ENCODE measurements at places on chromosomes 12 and 14. TPM values are rescaled to one million over a fixed set of nuclear protein-coding genes. Genes with fewer than 3 reads are reported as not detected.

GRCh38 chr14:31828946-31829868 is 247.9 kb upstream of the ARHGAP5 start:
- no peak for DNase-seq

DNA sequence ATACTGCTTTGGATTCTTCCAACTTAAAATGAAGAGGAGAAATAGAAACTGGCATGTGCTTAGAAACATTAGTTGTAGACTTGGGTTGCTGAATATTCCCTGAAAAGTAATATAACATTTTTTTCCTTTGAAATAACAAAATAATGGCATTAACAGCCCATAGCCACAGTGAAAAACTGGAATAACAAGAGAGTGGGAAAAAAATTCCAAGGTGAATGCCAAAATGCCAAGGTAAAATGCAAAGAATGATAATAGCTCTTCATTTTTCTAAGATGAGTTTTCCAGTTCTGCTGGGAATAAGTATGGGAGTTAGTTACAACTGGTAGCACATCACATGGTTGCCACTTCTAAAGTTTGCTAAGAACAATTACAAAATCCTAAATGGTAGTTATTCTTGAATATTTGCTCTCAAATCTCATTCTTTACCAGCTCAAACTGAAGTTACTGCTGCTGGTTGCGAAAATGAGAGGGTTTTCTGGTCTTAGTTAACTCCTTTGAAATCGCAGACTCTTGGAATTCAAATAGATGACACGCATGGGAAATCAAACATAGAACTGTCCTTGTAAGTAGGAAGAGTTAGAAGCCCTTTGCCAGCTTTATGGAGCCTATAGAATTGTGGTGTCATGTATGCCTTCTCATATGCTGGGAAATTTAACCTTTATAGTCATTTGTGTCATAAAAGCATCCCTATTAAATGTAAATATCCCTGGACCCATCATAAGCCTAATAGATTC is 165.0 kb upstream of the DCN start:
- no peak for DNase-seq

DNA sequence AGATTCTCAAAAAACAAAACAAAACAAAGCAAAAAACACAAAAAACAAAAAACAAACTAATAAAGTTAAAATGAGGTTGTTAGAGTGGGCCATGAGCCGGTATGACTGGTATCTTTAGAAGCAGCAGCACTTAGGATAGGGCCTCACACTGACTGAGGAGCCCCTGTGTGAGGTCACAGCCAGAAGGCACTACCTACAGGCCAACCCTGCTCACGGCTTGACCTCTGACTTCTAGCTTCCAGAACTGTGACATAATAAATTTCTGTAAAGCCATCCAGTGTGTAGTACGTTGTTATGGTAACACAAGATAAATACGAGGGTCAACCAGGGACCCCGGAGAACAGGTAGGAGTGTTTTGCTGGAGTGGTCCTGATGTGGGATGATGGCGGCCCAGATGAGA is 629.6 kb downstream of the VRK1 start:
- DNase-seq: no peak

Gene CCDC198
- not detected for total RNA-seq

DNA sequence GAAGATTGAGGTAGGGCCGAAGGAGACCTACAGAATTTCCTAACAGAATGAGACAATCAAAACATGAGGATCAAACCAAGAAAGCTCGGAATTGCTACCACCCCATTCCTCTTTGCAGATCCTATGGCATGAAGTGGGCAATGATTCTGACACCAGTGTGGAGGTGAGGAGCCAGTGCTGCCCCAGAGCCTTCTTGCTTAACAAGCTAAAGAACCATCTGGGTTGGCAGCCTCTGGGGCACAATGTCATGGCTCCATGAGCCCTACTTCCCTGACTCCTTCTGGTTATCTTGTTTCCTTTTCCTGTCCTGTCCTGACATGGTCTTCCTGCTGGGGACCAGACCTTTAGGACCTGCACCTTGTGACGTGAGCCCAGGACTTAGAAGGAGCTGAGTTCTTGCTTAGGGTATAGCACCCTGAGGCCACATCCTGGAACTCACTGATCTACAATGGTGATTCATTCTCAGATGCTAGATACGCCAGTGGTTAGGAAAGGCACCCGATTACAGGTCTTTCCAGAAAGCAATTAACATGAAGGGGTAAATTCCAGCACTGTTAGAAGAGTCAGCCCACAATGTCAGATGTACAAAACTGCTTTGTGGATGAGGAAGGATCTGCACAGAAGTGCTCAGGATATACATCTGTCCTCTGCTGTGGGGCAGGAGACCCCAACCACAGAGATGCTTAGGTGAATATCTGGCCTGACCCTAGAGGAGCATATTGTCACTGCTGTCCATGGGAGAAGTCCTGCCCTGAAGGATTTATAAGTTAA is 324.2 kb downstream of the ZFP36L1 start:
- no peak for DNase-seq

- no peak for DNase-seq
Observed at GRCh38 chr12:125312471-125312870, 247.2 kb downstream of the AACS start.

DNA sequence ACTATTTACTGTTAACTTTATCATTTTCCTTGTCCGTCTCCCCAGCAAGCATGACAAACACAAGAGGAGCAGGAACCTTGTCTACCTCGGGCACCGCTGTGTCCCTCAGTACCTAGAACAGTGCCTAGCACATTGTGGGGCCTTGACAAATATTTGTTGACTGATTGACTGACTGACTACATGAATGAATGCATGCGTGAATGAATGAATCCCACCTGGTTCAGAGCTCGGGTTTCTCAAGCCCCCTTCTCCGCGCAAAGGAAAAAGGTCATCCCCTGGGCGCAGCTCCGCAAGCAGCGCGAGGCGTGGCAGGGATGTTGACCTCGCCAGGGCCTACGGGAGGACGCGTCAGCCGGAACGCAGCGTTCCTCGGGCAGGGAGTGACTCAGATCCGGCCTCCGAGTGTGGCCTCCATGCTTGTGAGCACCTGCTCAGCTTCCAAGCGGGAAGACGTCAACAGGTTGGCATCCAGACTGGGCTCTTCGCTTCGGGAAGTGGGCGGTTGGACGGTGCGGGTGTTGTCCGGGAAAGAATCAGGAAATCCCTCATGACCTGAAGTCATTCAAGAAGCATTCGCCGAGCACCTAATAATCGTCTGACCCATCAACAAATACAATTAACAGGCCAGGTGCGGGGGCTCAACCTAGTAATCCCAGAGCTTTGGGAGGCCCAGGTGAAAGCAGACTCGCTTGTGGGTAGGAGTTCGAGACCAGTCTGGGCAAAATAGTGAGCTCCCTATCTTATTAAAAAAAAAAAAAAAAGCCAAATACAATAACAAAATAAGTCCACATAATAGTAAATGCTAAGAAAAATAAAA is 13.9 kb upstream of the UBC start:
- no peak for DNase-seq

GRCh38 chr14:65019944-65020566 is 33.4 kb downstream of the FNTB start:
- peak; percentile 24 for DNase-seq

- no peak for DNase-seq
Observed at GRCh38 chr14:105193916-105194782, 13.0 kb upstream of the NUDT14 start.

DNA sequence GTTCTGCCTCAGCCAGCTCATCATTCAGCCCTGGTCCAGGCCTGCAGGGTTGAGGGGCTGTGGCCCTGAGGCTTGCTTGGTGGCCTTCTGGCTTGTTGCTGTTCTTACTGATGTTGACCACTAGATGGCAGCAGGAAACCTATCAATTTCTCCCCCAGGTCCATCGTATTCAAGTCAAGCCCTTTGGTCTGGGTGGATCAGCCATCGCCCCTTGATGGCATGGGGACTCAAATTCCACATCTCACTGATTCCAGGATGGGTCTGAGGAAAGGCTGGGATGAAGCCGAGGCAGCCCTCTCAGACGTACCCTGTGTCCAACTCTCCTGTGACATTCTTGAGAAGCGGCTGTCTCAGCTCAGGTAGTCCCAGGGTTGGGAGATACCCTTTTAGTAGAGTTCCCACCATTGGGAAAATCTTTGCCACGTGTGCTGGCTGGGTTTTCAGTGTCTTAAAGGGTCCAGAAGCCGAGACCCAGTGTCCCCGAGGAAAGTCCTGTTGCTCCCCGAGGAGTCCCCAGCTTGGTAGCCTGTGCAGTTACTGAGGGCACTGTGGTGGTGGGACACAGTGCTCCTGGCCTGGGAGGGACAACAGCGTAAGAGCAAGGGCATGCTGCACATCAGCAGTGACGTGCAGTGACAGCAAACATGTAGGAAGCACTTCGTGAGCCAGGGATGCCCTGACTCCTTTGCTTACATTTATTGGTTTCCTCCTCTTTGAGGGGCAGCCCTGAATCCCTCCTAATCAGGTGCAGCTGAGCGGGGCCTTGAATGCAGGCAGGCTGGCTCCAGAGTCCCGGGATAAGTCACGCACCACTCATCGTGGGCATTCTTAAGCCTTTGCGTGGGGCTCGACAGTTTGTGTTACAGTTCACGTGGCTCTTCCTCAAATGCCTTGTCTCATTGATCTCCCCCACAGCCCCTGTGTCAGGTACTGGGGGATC is 58.6 kb downstream of the TSPAN9 start:
- DNase-seq: peak; percentile 45

- no peak for DNase-seq
Observed at GRCh38 chr12:77610446-77610845, 220.2 kb upstream of the NAV3 start.

DNA sequence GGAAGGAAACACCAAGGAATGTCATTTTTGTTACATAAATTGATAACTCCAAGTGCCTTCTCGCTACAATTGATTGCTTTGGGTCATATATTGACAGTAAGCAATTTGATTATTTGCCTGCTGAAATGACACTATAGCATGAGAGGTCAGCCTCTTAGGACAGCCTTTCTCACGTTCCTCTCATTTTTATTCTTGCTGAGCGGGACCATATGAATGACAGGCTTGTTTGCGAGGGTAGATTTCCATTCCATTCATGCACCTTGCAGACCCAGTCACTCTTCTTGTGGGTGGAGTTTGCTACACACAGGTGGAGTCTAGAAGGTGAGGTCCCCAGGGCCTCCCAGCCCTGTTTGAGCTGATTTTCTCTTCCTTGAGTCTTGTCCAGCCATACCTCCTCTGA is 27.3 kb downstream of the DAAM1 start:
- no peak for DNase-seq

DNA sequence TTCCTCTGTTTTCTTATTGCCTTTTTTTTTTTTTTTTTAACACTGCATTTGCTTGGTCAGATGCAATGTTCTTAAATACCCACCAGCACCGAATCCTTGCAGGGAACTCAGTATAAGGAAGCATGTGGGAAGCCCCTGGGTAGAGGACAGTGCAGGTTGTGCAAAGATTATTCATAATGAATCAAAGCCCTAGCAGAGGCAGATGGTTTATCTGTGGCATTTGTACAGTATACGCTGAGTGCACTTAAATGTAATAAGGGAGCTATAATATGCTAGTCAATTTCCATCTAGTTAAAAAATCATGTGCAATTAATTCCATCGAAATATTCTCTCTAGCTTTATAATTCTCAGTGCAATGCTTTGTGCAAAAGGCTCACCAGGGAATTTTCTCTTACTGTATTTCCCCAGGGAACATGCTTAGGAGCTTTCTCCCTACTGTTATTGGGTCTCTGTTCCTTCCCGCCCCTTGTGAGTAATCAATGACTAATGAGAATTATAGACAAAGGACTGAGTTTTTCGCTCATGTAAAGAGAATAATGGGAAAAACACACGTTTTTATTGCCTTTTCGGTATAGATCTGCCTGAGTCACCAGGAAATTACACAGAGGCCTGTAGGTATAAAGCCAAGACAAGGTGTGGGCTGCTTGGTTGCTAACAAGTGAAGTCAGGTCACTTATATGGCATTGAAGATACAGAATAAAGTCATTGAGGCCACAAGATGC is 1214.3 kb upstream of the TMEM132C start:
- no peak for DNase-seq

DNA sequence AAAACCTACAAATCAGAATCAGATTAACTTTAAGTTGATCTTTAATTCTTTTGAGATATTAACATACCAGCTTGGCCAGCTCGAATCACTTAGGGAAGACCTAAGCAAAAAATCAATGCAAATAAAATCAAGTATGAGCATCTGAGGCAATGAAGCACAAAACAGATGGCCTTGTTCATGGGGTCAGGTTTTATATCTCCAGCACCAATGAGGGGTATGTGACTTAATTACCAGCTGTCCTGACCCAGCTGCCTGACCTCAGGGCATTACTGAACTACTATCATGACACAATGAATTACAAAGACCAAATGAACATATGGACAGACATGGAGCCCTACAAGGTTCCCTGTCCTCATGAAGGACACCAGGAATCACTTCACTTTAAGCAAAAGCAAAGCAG is 70.5 kb downstream of the FGD6 start:
- no peak for DNase-seq

Gene GSC
- total RNA-seq: not detected

- no peak for DNase-seq
Observed at GRCh38 chr12:49471557-49471956, 67.3 kb upstream of the KCNH3 start.

Gene KCNMB4
- 6.1 TPM for total RNA-seq

Gene CD9
- 1.8 TPM for total RNA-seq

Gene NPAS3
- 21.1 TPM for total RNA-seq

GRCh38 chr14:73311708-73312030 is 74.4 kb downstream of the PAPLN start:
- no peak for DNase-seq

GRCh38 chr12:45718306-45718705 is 11.2 kb upstream of the ARID2 start:
- no peak for DNase-seq

Gene CCDC38
- not detected for total RNA-seq

GRCh38 chr14:39315859-39316444 is 82.2 kb downstream of the MIA2 start:
- no peak for DNase-seq

Gene DLK1
- 4.4 TPM for total RNA-seq

GRCh38 chr14:22410497-22410896 is 178.5 kb downstream of the DAD1 start:
- DNase-seq: no peak

DNA sequence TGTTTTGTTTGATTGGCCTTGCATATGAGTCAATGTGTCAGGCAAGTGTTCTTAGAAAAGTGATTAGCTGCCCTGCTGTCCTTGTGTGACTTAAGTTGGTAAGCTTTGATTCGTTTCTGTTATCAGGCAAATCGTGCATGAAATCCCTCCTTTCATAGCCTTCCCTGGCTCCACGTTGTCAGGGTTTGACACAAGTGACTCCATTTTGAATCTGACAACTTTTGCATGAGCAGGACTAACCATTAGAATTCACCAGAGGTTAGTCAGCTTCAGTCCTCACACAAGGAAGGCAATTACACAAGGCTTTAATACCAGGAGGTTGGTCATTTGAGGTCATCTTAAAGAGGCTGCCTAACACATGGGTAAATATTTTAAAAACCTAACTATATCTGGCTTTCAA is 68.2 kb downstream of the GPATCH2L start:
- DNase-seq: no peak

Gene SOAT2
- not detected for total RNA-seq

Gene KRT77
- not detected for total RNA-seq
